Stimulated activated CD8-positive, alpha-beta memory T cell treated with anti-CD3 and anti-CD28 coated beads, Interleukin-7, amount 100 ng/mL, for 1 hour (primary cell): ENCODE measurements at places on chromosomes 2 and 18.

DNA sequence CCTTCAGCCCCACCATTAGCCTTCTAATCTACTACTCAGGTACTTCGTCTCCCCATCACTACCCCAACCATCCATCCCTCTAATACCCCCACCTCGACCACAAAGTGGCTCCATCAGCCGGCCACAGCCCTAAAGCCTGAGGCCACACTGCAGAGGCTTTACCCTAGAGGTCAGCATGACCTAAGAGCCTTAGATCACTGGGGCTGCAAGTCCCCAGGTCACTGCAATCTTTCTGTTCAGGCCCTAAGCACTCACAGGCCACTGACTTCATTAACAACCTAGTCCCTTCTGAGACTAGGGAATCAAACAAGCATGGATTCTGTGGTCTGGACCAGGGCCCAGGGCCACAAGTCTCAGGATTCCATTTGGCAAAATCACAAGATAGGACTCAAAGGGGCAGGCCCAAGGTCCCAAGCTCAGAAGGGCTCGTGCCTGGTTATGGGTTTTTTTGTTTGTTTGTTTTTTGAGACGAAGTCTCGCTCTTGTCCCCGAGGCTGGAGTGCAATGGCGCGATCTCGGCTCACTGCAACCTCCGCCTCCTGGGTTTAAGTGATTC lies 37.0 kb upstream of the PKDCC start:
- DNase-seq: no peak

- DNase-seq: no peak
These were observed 430.3 kb downstream of the XIRP2 start for GRCh38 chr2:167318581-167318980.

- DNase-seq: no peak
These were observed 33.4 kb downstream of the CDK15 start for GRCh38 chr2:201839727-201840126.

GRCh38 chr2:121104721-121105141 lies 180.3 kb downstream of the TFCP2L1 start:
- no peak for DNase-seq

GRCh38 chr2:43405829-43406228 lies 179.4 kb upstream of the ZFP36L2 start:
- DNase-seq: no peak

DNA sequence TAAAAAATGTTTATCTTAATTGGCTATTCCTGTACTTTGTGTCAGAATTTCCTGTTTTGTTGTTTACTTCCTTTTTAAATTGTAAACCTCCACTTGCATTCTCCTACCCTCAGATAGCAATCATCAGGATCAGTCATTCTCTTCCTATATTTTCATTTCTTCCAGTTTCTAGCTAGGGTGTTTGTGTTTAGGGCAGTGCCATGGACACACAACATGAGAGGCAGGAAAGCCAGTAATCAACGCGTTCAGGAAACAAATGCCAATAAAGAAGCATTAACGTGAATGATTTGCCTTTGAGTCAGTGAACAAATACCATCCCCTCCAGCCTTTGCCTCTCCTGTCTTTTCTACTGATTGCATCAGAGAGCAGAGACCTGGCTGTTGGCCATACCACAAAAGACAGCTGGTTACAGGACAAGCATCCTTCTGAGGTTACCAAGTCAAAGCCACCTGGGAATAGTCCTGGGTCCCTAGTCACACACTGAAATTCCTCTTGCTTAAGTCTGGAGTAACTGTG lies 56.7 kb upstream of the FHL2 start:
- DNase-seq: no peak

GRCh38 chr2:119553687-119554344 lies 9.6 kb downstream of the CFAP221 start:
- DNase-seq: no peak

- no peak for DNase-seq
These were observed 184.9 kb downstream of the GLI2 start for GRCh38 chr2:120920454-120921148.

DNA sequence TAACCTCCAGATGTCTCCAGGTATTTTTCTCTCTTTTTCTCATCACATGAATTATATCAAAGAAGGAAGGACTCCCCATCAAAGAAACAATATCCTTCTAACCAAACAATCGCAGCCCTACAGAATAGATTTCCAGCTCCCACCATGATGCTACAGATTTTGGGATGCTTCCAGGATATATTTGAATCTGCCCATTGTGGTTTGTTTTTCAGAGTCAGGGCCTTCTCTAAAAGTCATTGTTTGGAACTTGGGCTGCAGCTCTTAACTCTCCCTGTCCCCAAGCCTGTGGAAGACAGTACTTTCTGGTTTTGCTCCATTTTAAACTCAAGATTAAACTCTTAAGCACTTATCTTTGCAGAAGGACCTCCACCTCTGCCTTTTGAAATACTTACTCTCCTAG lies 223.2 kb downstream of the PMAIP1 start:
- no peak for DNase-seq

DNA sequence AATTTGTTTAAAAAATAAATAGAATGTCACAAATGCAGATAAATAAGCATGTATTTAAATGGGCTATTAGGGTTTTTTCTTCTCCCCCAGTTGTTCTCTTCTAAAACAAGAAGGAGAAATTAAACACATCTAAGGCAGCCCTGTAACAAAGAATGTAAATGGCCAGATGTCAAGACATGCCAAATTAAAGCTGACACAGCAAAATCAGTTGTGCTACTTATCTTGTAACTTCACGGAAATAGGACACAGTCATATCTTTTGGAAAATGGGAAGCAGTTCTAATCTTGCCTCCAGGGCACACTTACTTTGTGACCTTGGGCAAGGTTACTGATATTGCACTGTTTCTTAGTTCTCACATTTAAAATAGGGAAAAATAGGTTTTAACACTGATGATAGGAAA lies 200.1 kb upstream of the NRXN1 start:
- DNase-seq: no peak

DNA sequence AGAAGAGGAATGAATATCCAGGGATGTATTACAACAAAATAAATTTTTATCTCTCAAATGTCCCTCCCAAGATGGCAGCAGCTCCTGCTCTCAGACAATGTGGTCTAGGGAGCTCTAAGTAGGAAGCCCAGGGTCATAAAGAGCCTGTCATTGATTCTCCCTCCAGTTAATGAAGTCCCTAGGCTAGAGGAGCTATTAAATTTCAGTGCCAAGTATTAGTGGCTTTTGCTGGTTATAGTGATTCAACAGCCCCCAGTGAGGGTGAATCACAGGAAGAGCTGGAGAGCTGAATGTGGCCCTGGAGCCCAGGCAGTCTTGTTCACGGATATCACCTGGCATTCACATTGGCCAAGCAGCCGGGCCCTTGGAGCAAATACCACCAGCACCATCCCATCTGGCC lies 109.8 kb upstream of the YPEL5 start:
- no peak for DNase-seq

GRCh38 chr2:12412898-12413305 lies 303.8 kb upstream of the TRIB2 start:
- no peak for DNase-seq

DNA sequence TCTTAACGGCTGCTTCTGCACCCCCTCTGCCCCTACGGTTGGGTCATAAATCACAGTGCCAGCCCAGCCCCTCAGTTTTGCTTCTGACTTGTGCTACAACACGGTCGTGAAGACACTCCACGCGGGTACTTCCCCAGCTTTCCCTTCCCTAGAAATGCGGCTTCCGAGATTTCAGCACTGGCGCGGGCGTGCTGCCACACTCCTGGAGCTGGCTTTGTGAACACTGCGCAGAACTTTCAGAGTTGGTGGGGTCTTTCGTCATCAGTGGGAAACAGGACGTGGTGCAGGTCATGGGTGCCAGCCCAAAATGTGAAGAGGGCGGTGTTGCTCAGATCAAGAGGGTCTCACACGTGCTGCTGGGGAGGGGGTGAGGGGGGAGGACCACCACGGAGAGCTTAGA lies 733.0 kb upstream of the SALL3 start:
- no peak for DNase-seq

DNA sequence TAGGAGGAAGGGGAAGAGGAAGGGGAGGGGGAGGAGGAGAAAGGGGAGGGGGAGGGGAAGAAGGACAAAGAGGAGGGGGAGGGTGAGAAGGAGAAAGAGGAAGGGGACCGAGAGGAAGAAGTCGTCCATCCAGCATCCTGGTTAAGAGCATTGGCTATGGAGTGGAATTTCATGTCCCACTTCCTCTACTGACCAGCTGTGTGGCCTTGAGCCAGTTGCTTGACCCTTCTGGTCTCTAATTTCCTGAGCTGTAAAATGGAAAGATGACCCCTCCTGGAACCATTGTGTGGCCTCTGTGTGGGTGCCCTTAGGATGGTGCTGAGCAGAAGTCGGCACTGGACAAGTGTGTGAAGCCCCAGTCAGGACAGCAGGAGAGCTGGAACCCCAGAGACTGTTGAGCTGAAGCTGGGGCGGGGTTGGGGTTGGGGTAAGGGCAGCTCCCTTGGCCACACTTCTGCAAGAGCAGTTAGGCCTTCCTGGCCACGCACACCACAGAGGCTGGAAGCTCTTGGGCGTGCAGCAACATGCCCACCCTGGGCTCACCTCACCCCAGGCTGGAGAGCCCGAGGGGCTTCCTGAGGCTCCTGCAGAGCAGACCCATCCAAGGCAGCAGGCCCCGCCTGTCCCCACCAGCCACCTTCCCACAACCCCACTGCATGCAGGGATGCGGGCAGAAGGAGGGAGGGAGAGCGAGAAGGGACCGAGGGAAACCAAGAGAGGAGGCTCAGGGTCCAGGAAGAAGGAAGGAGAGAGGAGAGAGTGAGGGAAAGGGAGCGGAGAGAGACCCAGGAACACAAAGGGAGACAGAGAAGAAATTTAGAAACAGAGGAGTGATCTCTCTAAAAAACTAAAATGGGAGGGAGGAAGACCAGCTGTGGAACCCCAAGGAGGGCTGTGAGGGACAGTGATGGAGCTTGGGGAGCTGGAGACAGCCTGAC lies 16.2 kb downstream of the ADRA2B start:
- no peak for DNase-seq

GRCh38 chr2:62586981-62587380 lies 81.0 kb upstream of the TMEM17 start:
- DNase-seq: no peak

GRCh38 chr2:40400336-40400953 lies 51.4 kb downstream of the SLC8A1 start:
- no peak for DNase-seq

DNA sequence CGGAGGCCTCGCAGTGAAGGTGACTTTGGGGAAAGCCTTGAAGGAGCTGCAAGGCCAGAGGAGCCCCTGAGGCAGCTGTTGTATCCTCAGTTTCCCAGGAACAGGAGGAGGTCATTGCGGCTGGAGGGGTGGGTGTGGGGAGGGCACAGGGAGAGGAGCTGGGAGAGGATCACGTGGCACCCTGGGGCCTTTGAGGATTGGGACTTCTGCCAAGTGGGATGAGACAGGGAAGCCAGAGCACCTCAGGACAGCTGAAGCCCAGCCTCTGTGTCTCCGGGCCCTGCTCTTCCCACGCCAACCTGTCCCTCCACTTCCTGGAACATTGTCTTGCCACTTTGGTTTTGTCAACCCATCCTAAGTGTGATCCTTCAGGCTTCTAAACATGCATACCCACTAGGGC lies 19.4 kb upstream of the RRM2 start:
- no peak for DNase-seq

GRCh38 chr2:3023531-3023930 lies 354.1 kb downstream of the EIPR1 start:
- DNase-seq: no peak

DNA sequence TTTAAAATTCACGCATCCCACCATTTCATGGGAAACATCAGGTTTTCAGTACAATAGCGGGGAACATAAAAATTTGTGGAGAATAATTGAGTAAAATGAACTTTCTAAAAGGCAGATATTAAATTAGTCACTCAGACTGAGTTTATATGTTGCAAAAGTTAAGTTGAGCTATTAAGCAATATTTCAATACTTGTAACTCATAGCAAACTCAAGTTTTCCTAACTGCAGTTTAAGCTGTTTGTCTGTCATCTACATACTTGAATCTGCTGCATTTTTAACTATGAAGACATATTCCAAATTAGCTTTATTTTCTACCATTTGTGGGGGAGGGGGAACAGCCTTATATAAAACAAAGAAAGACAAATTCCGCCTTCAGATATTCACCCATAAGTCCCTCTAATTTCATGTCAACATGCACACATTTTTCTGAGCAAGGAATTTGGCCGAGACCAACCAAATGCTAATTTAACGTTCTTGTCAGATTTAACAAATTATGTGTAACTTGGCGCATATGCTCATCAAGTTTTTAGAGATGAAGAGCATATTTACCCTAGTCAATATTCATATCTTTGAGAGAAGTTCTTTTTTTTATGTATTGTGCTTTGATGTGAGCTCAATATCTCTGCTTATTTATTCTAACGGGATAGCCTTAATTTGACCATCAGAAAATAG lies 462.9 kb downstream of the TXNL1 start:
- DNase-seq: no peak

GRCh38 chr2:33443274-33443829 lies 33.1 kb upstream of the RASGRP3 start:
- no peak for DNase-seq

- DNase-seq: no peak
These were observed 189.5 kb downstream of the MTCL1 start for GRCh38 chr18:8894823-8895222.

- no peak for DNase-seq
These were observed 28.6 kb downstream of the CDH19 start for GRCh38 chr18:66575263-66575662.

DNA sequence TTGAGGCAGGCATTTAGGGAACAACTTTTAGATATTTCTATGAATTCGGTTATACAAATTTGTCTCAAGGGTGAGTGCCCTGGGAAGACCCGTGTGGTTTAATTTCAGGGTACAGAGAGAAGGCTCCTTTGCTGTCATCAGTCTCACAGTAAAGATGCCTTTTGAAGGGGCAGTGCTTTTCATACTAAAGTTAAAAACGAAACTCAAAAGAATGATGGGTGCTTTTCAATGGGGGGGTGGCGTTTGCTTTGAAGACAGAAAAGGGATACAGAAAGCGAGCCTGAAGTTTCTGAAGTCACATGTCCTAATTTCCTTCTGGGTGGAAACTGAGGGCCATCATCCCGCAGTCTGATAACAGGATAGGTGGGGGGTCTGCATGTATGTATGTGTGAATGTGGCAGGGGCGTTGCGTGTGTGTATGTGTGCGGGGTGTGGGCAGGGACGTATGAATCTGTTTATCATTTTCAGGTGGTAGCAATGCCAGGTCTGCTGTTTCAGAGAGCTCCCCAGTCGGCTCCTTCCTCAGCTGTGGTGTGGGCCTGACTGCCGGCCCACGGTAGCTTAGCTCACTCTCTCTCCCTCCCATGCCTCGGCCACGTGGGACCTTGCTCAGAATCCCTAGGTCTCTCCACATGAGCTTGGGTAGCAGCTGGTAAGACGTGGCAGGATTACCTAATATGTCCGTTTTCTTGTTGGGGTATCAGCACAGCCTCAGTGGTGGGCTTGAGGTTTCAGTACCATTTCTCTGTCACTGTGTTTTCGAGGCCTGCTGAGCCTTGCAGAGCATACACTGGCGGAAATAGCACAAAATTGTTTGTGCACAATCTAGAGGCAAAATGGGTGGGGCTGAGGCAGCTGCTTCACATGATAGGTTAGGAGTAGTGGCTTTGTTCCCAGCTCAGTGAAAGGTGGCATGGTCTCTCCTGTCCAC lies 32.7 kb downstream of the ARHGAP25 start:
- DNase-seq: no peak

DNA sequence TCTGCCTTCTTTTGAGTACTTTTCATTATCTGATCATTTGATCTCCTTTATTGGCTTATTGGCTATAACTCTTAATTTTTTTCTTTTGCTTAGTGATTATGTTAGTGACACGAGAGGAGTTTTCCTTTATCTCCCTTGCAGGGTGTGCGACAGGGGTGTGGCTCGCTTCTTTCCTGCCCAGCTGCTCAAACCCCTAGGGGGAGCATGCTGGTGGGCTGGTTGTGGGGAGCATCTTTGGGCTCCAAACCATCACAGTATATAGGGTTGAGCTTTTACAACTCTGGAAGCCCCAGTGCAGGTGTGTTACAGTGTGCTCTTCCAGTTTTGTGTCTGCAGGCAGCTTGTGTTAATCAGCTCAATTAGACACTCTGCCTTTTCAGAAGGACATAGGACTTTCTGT lies 357.0 kb upstream of the TMEFF2 start:
- no peak for DNase-seq
